ENCODE measurements at places on chromosomes 5 and 9. TPM values are rescaled to one million over a fixed set of nuclear protein-coding genes. Genes with fewer than 3 reads are reported as not detected.

DNA sequence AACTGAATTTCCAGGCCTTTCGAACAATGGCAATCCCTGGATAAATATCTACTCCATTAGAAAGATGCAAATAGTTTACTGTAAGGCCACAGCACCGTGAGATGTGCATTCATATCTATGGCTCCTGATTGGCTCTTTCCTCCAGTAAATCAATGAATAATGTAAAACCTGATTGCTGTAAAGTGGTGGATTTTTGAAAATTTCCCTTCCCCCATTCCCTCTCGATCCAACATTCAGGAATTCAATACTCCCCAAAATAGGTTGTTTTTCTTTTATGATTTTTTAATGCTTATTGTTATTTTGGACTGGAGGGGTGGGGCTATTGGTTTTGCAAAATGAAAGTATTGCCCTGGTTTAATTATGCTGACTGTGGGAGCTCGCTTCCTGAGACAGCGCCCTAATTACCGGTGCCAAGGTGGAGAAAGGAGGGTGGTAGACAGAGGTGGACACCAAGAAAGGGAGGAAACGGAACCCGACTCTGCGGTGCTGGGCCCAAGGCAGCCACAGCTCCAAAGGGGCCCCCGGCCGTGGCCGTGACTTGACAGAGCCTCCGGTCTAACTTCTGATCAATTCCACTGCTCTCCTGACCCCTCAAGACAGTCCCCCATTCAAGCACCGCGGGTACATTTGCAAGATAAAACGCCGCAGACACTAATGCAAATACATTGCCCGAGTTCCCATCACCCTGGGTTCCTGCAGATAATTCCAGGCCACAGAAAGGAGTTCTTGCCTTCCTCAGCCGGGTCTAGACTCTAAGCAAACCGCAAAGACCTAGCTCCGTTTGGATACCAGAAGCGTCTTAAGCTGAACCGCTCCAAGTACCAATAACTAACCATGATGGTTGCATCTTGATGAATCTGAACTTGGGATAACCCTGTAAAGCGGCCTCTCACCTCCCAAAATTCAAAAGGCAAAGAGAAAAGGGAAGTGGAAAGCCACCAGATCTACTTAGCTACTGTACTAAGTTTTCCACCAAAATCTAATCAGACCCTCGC is 211.2 kb downstream of the MEF2C start:
- no peak for DNase-seq

- no peak for DNase-seq
These were observed 4.7 kb upstream of the PDLIM7 start for GRCh38 chr5:177501874-177502678.

DNA sequence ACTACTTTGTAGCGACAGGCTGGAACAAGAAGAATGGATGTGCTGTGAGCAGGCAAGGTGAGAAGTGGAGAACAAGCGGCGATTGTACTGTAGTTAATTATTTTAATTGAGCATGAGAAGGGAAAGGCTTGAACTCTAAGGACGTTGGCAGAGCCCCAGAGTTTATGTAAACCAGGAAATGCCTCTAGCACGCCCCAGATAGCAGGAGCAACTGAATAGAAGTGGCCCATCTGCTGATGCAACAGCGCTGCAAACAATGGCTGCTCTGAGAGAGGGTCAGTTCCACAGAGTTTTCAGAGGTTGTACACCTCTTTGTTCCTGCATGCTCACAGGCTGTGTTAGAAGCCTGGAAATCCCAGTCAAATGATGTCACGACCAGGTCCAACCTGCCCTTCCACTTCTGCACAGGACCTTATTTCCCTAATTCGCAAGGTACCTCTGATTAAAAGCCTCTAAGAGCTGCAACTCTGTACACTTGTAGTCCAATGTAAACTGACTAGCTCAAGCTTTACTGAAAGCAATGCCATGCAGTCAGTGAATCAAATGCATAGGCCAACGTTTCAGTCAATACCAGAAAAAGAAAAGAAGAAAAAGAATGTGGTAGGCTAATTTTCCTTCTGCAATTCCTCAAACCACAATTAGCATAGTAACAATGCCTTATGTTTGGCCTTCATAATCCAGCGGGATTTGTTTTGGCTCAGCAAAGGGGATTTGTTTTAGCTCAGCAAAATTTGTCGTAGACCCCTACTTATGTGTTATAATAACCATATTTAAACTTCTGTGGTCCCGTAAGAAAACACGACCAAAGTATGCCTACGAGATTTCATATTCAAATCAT is 119.6 kb upstream of the RETREG1 start:
- DNase-seq, result no peak

RICTOR gene
- 35.5 TPM for total RNA-seq

GDA gene
- not detected for total RNA-seq

ZNF608 gene
- total RNA-seq, result 14.8 TPM

GLRA1 gene
- not detected for total RNA-seq

TRIP13 gene
- total RNA-seq, result 3.0 TPM

GRCh38 chr5:160458806-160459800 is 37.4 kb downstream of the PTTG1 start:
- no peak for DNase-seq

GRCh38 chr5:83118471-83118870 is 41.1 kb downstream of the XRCC4 start:
- no peak for DNase-seq

TLX3 gene
- not detected for total RNA-seq

RNF208 gene
- total RNA-seq, result 0.72 TPM

All from omental fat pad (tissue), 4 donors.